HEK293T (cell line): ENCODE measurements at places on chromosomes 4 and X.

DNA sequence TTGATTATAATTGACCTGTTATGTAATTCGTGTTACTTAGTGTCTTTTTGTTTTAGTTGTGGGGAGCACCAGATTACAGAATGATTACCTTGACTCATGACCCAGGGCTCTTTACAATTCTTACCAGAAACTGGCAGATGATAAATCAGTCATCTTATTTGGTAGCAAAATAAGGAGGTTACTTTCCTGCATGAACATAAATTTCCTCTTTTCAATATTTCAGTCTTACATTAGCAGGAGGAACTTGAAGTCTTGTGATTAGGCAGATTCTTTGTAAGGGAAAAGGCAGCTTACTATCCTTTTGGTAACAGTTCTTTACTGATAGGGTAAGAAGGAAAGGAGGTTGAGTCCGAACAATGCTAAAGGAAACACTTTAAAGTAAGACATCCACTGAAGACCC is 26.0 kb upstream of the SLC25A5 start:
- DNase-seq: no peak

- peak; percentile 52 for DNase-seq
Observed at GRCh38 chr4:52235552-52236201, 184.6 kb downstream of the SPATA18 start.

GRCh38 chrX:37599729-37600128 is 28.3 kb downstream of the LANCL3 start:
- no peak for DNase-seq

GRCh38 chr4:102551958-102552565 is 50.9 kb downstream of the NFKB1 start:
- no peak for DNase-seq

DNA sequence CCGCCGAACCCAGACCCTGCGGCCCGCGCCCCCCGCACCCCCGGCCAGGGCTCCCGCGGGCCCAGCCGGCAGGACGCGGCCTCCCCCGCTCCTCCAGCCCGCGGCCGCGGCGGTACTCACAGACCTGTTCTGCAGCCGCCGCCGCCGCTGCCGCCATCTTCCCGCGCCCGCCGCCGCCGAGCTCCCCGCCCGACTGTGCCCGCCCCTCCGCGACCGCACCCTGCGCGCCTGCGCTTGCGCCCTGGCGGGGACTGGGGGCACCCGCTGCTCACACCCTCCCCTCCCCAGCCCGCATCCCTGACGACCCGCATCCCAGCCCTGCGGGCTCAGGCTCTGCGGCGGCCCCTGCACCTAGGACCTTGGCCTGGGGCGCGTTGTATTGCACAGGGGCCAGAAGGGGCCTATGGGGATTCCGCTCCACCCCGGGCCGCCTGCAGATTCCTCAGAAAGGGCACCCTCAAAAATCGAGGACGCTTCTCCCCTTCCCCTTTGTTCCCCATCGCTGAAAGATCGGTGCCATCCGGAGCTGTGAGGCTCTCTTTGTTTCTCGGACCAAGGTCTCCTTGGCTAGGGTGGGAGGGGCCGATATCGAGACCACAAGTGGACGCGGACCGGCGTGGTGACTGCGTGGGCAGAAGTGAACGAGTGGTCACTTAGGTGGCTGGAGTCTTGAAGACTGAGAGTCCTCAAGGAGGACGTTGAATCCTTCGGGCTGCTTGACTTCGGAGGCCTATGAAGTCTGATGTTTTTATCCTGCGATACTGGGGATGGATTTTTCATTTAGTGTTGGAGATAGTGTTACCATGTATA is at the start of gene SGCB:
Gene SGCB (minus strand): TSS at position 197 of the 810 bp plus-strand sequence. CDS start 40 bp downstream, at position 157.
- peak; percentile 75 for DNase-seq

GRCh38 chrX:11407331-11408108 is 114.3 kb downstream of the AMELX start:
- DNase-seq: no peak

GRCh38 chrX:2263203-2263602 is 237.6 kb downstream of the DHRSX start:
- DNase-seq: no peak
